ENCODE measurements at places on chromosomes 12 and 14.

DNA sequence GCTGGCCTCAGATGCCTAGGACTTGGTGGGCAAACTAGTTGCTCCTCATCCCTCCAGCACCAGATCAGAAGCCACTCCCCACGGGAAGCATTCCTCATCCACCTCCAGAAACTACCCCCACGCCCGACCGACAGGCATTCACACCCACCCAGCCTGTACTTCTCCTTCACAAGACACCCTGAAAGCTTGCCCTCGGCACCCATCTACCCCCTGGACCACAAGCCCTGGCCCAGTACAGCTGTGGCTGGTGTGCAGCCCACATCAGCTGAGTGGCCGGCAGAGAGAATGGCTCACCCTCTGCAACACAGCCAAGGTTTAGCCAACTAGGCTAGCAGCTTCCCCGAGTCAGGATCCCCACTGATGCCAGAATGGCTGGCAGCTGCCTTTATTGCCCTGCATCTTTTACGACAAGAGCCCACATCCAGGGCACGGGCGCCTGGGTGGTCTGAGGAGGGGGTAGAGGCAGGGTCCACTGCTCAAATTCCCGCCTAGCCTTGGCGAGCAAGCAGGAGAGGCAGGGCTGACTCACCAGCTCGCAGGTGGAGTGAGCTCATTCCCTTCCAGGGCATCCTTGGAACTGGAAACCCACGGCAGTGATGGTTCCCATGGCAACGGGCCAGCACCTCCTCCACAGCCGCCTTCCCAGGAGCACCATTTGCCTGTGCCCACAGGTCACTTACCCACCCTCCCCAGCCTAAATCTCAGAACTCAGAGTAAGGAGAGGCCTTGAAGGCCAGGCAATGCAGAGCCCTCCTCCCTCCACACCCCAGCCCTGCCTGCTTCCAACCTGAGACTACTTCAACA, 17.1 kb downstream of the ACTN1 start:
- no peaks in the 10 kb centered on the region for H3K36me3 ChIP-seq
- no peak overlapping the region for H3K4me3 ChIP-seq
- no peak overlapping the region for H3K27ac ChIP-seq
- H3K27me3 ChIP-seq = no peaks in the 10 kb centered on the region
- no peak for DNase-seq

- no peaks in the 10 kb centered on the region for H3K27me3 ChIP-seq
- H3K27ac ChIP-seq = no peak overlapping the region
- no peaks in the 10 kb centered on the region for H3K4me1 ChIP-seq
- H3K4me3 ChIP-seq = no peak overlapping the region
These were observed 13.5 kb downstream of the HIP1R start for GRCh38 chr12:122848471-122849351.

- no peak for DNase-seq
- H3K4me1 ChIP-seq = peaks cover 16% of the 10 kb centered on the region
- peaks cover 9% of the 10 kb centered on the region for H3K36me3 ChIP-seq
- no peak overlapping the region for H3K27ac ChIP-seq
- H3K4me3 ChIP-seq = no peak overlapping the region
These were observed 242.9 kb downstream of the CHST11 start for GRCh38 chr12:104699489-104700190.

GRCh38 chr12:27493260-27493940, 30.6 kb upstream of the PPFIBP1 start:
- DNase-seq = no peak
- no peak overlapping the region for H3K27ac ChIP-seq
- H3K36me3 ChIP-seq = no peaks in the 10 kb centered on the region
- no peaks in the 10 kb centered on the region for H3K27me3 ChIP-seq

DNA sequence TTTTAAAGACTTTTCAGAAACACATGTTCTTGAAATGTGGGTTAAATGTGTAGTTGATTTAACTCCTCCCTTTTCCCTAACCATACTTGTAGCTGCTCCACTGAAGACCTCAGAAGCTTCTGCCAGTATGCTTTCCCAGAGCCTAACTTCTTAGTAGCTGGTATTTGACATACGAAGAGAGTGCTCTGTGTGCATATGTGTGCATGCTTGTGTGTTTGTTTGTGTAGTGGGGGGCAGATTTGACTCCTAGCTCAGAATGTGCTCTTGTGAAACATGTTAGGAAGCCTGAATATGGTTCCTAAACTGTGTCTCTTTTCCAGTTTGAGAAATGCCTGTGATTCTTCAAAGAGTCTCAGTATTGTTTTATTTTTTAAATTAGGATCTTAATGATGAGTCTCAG, 420.4 kb downstream of the PCNX1 start:
- DNase-seq = no peak
- peaks cover 19% of the 10 kb centered on the region for H3K4me1 ChIP-seq
- no peaks in the 10 kb centered on the region for H3K27me3 ChIP-seq
- no peaks in the 10 kb centered on the region for H3K36me3 ChIP-seq
- no peak overlapping the region for H3K4me3 ChIP-seq

Measured in CD4-positive, alpha-beta T cell (primary cell).